CD4-positive, alpha-beta memory T cell (primary cell): ENCODE measurements at places on chromosomes 13 and 19.

- no peak for DNase-seq
Observed at GRCh38 chr19:41912899-41913537, 15.2 kb downstream of the ERFL start.

- DNase-seq = no peak
Observed at GRCh38 chr19:3698386-3698950, 1.8 kb downstream of the PIP5K1C start.

- DNase-seq = no peak
Observed at GRCh38 chr13:114121496-114122126, 10.8 kb downstream of the RASA3 start.

DNA sequence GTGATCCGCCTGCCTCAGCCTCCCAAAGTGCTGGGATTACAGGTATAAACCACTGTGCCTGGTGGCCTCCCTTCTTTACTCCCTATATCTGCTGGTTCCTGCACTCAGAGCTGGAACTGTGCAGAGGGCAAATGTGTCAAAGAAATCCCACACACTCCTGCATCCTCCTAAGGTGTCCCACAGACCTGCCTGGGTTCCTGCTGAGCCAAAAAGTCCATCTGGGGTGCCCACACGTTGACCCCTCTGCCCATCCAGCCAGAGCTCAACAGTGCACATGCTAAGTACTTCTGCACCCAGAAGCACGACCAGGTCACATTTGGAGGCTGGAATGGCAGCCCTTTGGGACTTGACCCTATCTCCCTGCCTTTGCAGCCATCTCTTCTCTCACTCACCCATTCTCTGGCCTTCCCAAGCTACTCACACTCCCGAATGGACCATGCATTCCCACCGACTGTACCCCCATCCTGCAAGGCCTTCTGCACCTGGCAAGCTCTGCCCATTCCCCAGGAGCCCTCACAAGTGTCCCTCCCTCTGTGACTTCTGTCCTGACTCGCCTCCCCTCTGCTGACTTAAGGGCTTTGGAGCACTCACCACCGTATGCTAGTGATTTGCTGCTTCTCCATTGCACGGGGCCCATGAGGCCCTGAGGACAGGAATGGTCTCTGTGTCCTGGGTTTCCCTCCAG, 152.1 kb downstream of the KCTD15 start:
- DNase-seq = no peak
